Activated T-cell treated with anti-CD3 and anti-CD28 coated beads, Interleukin-2, amount 50 U/mL, for 72 hours (primary cell): ENCODE measurements at places on chromosomes 3 and 15. TPM values are rescaled to one million over a fixed set of nuclear protein-coding genes. Genes with fewer than 3 reads are reported as not detected.

- no peak for DNase-seq
These were observed 333.0 kb downstream of the SHQ1 start for GRCh38 chr3:72515281-72515680.

DNA sequence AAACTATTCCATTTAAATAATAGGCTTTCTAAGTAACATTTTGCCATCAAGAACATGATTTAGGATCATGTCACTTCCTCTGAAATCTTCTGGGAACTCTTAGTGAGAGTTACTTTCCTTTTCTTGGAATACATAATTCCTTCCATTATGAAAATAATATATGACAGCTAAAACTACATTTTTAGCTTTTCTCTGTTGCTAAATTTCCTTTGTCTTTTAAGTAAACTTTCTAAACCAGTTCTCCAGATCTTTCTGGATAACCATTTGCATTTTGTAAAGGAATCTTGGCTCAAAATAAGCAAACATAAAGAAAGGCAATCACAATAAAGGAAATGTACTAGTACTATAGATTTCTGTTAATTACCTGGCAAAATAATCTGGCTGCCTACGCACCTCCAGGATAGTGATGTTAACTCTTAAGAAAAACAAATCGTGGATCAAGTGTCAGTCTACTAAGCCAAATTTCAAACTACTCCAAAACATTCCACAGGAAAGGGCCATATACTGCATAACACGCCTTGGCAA, 165.7 kb downstream of the ZNF385D start:
- no peak for DNase-seq

GRCh38 chr3:58371754-58372153, 39.1 kb downstream of the PXK start:
- no peak for DNase-seq

DNA sequence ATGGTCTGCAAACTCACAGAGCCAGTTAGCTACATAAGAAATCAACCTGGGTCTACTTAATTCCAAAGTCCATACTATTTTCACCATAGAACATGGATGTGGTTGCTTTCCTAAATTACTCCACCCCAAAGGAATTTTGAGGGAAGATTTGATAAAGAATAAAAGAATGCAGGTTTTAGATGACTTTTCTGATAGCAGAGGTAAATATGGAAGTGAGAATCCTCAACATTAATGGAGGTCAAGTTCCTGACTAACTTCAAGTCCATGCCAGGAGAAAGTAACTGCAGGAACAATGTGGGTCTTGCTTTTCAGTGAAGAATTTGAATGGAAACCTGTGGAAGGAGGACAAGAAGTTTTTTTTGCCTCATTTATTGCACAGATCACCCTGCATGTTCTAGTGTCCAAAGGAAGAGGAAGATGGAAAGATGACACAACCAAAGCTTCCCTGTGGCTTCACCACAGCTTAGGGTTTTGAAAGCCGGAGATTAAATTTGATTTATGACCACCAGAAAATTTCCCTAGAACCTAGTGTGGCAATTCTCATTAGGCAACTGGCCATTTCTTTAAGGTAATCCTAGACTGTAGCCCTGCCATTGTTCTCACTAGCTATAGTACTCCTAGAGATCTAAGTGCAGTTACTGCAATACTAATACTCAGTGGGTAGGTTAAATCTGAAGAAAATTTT, 429.7 kb downstream of the RAP2B start:
- DNase-seq, result no peak

DNA sequence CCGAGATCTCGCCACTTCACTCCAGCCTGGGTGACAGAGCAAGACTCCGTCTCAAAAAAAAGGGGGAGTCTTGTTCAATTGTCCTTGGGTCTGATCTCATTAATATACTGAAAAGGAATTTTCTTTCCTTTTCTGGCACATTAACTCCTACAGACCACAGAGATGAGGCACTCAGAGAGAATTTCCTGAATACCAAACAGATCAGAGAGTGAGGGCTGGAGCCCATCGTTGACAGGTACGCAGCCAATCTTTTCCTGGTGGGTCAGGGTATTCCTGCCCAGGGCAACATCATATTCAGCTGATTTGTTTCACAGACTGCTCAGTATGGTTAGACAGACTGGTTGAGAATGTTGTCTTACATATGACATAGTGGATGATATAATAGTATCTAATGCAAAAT, 82.8 kb upstream of the TNFSF10 start:
- DNase-seq, result no peak

DNA sequence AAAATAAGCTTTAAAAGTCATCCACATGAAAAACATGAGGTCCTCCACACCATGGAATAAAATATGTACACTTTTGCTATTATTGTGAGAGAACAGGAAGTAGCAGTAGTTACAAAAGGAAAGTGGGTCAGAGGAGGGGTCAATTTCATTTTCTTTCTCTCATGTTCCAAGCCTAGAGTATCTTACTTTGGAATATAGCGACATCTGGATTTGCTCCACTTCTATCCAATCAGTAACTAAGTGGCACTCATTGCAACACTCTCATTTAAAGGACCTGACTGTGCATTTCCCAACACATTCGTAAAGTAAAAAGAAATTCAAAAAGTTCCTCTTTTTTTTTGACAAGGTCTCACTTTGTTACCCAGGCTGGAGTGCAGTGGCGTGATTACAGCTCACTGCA, 637.3 kb downstream of the TUSC7 start:
- no peak for DNase-seq

GRCh38 chr3:44120721-44121582, 120.7 kb upstream of the TOPAZ1 start:
- no peak for DNase-seq

DNA sequence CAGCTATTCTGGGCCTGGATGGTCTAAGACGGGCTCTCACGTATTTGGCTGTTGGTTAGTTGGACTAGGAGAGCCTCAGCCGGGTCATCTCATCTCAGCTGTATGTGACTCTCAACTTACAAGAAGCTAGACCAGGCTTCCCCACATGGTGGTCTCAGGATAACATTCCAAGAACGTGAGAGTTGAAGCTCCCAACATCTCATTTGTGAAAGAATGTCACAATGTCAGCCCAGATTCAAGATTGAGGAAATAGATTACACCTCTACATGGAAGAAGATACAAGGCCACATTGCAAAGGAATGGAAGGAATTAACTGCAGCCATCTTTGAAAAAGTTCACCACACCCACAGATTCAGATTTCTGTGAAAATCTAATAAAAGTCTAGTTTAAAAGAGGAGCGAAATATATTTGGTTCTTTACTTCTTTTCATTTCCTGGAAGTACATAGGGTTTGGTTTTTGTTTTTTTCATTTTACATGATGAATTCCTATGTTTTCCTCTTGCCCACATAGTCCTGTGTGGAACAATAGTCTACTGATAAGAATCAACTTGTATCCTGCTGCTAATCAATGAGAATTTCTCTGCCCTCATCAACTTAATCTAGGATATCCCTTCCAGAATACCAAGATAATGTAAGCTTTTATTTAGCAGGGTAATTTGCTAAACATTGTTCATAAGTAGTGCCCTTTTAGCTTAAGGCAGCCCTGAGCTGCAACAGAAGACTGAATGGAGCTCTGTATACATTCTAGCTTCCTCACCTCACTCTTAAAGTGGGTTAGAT, 116.5 kb downstream of the CMSS1 start:
- DNase-seq, result no peak

DNA sequence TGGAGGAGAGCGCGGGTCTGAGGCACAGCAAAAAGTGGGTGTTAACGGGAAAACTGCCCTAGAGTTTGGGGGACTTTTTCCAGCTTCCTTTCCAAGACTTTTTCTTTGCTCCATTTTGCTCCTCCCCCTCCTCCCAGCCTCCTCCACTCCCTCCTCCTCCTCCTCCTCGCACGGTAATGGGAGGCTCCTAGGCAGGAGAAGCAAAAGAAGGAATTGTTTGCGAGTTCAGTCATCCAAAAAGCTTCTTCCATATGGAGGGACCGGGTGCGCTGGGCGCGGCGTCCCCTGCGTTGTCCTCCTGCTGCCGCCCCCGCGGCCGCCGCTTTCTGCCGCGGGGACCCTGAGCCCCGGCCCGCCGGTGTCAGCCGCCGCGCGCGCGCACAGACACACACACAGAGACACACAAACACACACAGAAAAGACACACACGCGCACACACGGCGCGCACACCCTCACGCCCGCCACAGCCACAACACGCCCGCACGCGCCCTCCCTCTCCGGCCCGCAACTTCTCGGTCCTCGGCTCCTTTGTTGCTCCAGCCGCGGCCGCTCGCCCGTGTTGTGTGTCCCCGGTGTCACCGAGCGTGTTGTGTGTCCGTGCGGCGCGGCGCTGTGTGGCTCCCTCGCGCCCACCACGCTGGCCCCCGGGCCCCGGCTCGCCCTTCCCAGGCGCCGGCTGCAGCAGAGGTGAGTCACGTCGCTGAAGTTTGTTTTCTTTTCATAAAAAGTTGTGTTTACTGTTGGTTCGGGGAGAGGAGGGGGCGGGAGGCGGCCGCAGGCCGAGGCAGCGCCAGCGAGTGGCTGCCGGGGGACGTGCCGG, at the start of gene BOC:
Gene BOC, plus strand, starts transcription at position 228 of the 820 bp plus-strand sequence. CDS start 38,246 bp downstream, outside the sequence.
- DNase-seq, result peak; percentile 14

- no peak for DNase-seq
These were observed 4.9 kb downstream of the LIMD1 start for GRCh38 chr3:45599424-45599886.

DNA sequence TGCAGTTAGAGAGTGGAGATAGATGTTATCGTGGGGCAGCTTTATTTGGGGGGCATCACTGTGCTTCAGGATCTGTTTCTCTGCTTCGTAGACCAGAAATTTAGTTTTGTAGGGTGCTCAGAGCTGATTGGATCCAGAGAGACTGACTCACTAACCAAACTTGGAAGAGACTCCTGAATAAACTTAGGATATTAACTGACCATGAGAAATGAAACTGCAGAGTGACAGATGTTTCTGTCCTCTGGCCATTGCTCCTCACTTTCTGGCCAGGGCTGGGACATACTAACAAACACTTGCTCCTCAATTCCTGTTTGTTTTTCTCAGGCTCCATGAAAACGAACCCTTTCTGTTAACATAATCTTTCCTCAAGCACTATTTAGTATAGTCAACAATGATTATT, 4.3 kb downstream of the ZNF592 start:
- DNase-seq, result no peak

DNA sequence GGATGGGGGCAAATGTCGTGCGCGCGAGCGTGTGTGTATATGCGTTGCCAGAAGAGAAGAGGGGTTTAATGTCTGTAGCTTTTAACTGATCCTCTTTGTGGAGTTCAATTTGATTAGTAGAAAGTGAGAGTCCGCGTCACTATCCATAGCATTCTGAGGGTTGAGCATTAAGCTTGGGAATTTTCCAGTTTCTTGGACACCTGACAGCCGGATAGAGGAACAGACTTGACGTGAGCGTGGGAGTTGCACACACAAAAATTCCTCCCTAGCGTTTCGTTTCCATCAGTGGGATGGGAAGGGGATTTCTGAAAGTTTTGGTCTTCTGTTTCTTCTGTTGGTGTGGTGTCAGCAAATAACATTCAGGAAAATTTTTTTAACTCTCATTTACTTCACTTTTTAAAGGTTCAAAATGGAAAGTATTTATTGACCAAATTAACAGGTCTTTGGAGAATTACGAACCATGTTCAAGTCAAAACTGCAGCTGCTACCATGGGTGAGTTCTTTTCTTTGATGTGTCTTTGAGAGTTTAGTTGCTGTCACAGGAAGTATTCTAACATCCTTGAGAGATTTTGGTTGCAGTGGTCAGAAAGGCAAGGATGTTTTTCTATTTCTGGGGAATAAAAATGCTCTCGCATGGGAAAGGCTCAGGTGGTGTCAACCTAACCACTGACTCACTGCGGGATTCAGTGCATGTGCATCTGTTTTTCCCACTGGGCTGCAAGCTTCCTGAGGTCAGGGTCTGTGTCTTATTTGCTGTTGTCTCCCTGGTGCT, 841 bp downstream of the POGLUT1 start:
- DNase-seq, result no peak

Gene SLC25A26
- total RNA-seq, result 32.3 TPM

Gene ZNF385D
- total RNA-seq, result not detected

Gene TMOD3
- total RNA-seq, result 48.6 TPM

Gene ADIPOQ
- total RNA-seq, result not detected
